AG04450 (cell line): ENCODE measurements at places on chromosomes 5 and 9.

- DNase-seq, result no peak
Measured at GRCh38 chr5:135472141-135472540, 20.0 kb upstream of the TIFAB start.

GRCh38 chr9:20552874-20553557 lies 69.3 kb downstream of the MLLT3 start:
- DNase-seq, result no peak

GRCh38 chr9:86859056-86859455 lies 88.2 kb downstream of the GAS1 start:
- no peak for DNase-seq

DNA sequence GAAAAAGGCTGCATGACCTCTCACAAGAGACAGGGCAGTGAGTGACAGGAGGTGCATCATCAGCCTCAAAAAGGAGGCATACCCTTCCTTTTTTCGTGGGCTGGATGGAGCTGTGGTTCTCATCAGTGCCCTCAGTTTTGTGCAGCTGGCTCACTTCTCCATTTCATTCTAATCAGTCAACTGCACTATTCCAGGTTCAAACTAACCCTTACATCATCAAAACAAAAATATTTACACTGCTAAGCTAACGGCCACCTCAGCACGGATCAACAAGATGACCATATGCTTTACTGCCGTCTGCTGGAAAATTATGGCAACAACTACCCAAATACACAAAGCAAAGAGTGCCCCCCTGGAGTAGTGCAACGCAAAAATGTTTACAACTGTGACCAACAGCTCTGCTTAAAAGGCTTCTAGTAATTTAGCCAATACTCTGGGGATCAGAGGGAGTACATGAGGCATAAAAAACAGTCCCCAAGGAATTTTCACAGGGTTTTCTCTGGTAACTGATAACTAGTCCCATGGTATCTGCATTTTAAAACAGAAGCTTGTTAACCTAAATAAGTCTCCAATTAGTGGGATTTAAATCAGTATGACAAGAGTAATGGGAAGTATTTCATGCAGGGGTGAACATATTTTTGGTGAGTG lies 10.8 kb downstream of the KCNV2 start:
- DNase-seq, result peak; percentile 48

- no peak for DNase-seq
Measured at GRCh38 chr9:126093771-126094170, 232.9 kb upstream of the MVB12B start.

DNA sequence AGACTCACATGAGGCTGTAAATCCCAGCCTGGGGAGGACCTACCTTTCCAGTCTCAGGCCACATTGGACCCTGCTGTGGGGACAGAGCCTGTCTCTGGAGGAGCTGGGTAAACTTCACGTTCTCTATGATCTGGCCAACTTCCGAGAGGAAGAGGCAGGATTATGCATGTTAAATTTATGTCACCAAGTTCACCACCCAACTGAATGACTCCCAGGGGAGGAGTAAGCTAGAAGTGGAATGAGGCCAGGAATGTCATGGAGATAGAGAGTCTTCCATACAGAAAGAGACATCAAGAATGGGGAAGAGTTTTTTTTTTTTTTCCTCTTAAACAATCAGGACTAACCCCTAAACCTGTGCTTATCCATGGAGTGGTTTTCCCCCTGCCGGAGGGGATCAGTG lies 90.3 kb upstream of the PALM2AKAP2 start:
- DNase-seq, result no peak

DNA sequence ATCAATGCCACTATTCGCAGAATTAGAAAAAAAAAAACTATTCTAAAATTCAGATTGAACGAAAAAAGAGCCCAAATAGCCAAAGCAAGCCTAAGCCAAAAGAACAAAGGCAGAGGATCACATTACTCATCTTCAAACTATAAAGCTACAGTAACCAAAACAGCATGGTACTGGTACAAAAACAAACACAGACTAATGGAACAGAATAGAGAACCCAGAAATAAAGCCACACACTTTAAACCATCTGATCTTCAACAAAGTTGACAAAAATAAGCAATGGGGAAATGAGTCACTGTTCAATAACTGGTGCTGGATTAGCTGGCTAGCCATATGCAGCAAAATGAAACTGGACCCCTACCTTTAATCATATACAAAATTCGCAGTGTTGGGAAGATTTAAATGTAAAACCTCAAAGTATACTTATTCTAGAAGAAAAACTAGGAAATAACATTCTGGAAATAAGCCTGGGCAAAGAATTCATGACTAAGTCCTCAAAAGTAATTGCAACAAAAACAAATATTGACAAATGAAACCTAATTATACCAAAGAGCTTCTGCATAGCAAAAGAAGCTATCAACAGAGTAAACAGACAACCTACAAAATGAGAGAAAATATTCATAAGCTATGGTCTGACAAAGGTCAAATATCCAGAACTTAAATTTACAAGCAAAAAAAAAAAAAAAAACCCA lies 153.7 kb downstream of the NDUFS4 start:
- no peak for DNase-seq

- no peak for DNase-seq
Measured at GRCh38 chr9:13279284-13280141, at the start of gene MPDZ. MPDZ (minus strand) TSS chr9:13279692; CDS start chr9:13250315, 29,377 bp downstream.

DNA sequence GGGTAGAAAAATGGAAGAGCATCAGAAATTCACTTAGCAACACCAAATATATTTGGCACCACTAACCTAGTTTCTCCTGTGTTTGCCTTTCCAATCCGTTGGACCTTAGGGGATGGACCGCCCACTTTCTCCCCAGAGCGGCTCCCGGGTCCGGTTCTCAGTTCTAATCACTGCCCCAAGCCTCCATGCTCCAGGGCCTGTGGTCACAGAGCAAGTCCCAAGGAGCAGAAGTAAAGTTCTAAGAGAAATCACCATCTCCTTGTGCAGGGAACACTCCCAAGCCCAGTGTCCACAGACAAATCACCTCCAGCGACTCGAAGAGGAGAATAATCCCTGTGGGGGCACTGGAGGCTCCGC lies 728 bp upstream of the SLC1A1 start:
- DNase-seq, result no peak

DNA sequence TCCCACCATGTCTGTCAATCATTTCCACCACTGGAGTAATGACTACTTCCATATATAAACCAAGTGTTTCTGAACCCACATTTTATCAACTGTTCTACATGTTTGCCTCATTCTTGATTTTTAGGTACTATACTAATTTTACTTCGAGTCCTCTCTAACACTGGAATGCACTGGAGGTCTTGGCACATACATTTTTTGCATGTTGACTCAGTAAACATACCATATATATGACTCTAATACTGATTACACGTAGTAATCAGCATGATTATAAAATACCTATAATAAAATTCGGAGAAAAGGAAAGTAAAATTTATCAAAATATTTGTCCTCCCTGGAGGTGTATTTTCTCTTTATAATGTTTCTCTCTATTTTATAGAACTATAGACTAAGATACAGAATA lies 621.7 kb upstream of the NUDT12 start:
- DNase-seq, result no peak
